NCI-H526 treated with DMSO at 0.1 percent for 48 hours (cell line): ENCODE measurements at places on chromosomes 7 and 10.
A peak's percentile ranks its signal among the peaks of the same experiment; 100 is the strongest.

DNA sequence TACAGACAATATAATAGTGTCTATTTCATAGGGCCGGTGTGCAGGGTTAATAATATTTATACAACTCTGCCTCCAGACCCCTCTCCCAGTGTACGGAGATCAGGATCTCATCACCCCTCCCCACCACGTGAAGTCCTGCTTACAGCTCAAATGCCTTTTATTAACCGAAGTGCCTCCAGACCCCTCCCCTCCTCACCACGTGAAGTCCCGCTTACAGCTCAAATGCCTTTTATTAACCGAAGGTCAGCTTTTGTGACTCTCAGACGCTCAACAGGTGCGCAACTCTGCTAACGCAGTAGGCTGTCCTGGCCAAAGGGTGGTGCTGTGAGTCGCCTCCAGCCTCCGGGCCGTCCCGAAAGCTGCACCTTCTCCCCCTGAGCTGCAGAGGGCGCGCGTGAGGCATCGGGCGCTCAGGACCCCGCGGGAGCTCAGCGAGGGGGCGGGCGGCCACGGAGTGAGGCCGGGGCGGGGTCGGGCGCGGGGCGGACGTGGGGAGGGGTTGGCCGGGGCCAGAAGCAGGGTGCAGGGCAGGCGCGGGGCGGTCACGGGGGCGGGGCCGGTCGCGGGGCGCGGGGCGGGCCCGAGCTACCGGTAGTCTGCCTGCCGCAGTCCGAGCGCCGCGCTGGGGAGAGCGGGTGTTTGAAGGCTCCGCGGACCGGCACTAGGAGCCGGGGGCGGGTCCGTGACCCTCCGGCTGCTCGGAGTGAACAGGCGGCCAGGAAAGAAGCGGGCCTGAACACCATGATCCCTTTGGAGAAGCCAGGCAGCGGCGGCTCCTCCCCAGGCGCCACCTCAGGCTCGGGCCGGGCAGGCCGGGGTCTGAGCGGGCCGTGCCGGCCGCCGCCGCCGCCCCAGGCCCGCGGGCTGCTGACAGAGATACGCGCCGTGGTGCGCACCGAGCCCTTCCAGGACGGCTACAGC lies at the start of gene STK17A:
STK17A (plus strand) TSS at position 606 of the 921 bp plus-strand sequence; CDS start at position 742, 136 bp downstream.
- DNase-seq: peak; percentile 84

DNA sequence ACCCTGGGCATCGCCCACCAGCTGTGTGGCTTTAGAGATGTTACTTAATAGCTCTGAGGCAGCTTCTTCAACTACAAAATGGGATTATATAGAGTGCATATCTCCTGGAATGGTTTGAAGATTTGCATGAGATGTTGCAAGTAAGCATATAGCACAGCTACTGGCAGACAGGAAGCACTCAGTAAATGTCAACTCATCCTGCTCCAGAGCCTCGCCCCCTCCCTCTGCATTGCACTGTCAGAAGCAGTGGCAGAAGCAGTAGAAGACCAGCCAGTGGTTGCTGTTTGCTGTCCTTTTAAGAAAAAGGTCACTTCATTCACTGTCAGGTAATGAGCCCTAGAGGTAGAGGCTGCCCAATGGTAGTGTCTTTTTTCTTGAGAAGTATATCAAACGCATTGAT lies 180.0 kb upstream of the GHITM start:
- no peak for DNase-seq

DNA sequence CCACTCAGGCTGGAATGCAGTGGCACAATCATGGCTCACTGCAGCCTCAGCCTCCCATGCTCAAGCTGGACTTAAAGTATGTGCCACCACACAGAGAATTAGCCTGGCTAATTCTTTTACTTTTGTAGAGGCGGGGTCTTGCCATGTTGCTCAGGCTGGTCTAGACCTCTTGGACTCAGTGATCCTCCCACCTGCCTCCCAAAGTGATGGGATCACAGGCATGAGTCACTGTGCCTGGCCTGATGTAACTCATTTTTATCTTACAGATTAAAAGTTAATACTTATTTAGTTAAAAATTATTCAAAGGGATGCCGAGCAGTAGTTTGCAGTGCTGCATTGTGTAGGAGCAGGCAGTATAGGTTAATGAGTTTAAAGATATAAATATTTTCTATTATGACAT lies 12.6 kb upstream of the PLXDC2 start:
- DNase-seq: no peak

- peak; percentile 45 for DNase-seq
Measured at GRCh38 chr10:94402843-94403379, 570 bp downstream of the TBC1D12 start.

DNA sequence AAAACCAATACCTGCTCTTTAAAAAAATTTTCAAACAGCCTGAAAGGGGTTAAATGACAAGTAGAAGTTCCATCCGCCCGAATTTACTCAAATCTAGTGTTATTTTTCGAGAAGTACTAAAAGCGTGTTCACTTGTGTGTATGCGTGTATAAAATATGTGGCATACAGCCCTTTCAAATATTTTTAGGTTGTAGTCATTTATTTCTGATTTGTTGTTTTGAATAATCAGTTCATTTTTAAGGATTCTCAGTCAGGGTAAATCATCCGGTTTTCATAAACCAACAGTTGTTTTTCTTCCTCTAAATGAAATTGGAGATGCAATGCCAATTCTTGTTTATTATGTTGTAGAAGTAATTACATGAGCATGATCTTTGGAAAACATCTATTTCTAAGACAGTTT lies 6.9 kb upstream of the SUN1 start:
- no peak for DNase-seq

DNA sequence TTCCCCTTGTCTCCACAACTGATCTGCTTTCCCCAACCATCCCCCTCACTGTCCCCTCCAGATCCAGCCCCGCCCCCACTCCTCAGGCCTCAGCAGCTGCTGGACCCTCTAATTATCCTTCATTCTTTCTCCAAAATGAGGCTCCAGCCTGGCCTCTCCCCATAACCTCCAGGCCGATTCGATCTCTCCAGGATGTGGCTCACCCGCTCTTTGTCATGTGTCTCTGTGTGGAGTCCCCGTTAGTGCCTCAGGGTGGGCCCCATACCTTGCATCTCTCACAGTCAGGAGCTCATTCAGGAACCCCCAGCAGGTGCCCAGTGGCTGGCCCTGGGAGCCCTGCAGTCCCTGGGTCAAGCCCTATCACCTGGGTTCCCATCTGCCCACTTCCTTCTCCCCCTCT lies 1.3 kb downstream of the PILRA start:
- DNase-seq: no peak

- no peak for DNase-seq
Measured at GRCh38 chr7:22387583-22387982, 30.6 kb upstream of the RAPGEF5 start.

GRCh38 chr10:1048349-1048731 lies 579 bp downstream of the IDI1 start:
- DNase-seq: no peak

DNA sequence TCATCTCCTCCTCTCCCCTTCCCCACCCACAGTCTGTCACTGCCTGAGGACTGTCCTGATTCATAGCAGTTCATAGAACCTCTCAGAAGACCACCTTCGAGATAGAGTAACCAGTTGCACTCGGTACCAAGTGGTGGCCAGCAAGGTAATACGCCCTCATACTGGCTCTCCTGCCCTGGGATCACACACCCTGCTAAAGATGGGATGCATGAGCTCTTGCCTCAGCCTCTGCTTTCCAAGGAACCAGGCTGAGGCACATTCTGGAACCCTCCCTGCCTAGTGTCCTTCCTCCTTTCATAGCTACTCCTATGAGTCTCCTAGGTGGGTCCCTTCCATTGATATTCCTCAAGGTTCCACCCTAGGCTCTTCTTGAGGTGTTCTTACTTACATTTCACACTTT lies 15.5 kb downstream of the CFAP43 start:
- DNase-seq: no peak
